ENCODE measurements at places on chromosomes 5 and 9. TPM values are rescaled to one million over a fixed set of nuclear protein-coding genes. Genes with fewer than 3 reads are reported as not detected.

The TRIP13 gene
- total RNA-seq: 45.8 TPM

The PCDHGB3 gene
- 0.19 TPM for total RNA-seq

The FYB1 gene
- 51.9 TPM for total RNA-seq

The SECISBP2 gene
- 36.5 TPM for total RNA-seq

The PCDHGA4 gene
- total RNA-seq: not detected

The CNTFR gene
- total RNA-seq: not detected

The SCGB3A2 gene
- total RNA-seq: not detected

The PAEP gene
- total RNA-seq: not detected

The LHX3 gene
- total RNA-seq: not detected

The SLC45A2 gene
- total RNA-seq: 0.27 TPM

The GRM6 gene
- not detected for total RNA-seq

The TEX48 gene
- 0.69 TPM for total RNA-seq

The CCL28 gene
- total RNA-seq: 12.1 TPM

The ZNF782 gene
- 3.7 TPM for total RNA-seq

The GRIA1 gene
- not detected for total RNA-seq

The TMEM252 gene
- not detected for total RNA-seq

The NREP gene
- 7.0 TPM for total RNA-seq

The HSD17B4 gene
- total RNA-seq: 87.8 TPM

The SLC36A2 gene
- not detected for total RNA-seq

The CCDC69 gene
- total RNA-seq: 36.6 TPM

The HDHD3 gene
- total RNA-seq: 13.8 TPM

The TMC1 gene
- not detected for total RNA-seq

The NDST1 gene
- 3.2 TPM for total RNA-seq

The ELAVL2 gene
- not detected for total RNA-seq

The GCNT4 gene
- total RNA-seq: 0.59 TPM

The ABLIM3 gene
- total RNA-seq: not detected

The C1QTNF3 gene
- 0.92 TPM for total RNA-seq

The SYNPO gene
- total RNA-seq: 0.04 TPM
